Spleen (tissue), 13 donors: ENCODE measurements at places on chromosomes 4 and X. TPM values are rescaled to one million over a fixed set of nuclear protein-coding genes. Genes with fewer than 3 reads are reported as not detected.
A peak's percentile ranks its signal among the peaks of the same experiment; 100 is the strongest.

- DNase-seq, result peak; percentile 86
Measured at GRCh38 chr4:186104114-186104889, at the start of gene FAM149A. Gene FAM149A, plus strand, starts transcription at chr4:186104704.

Gene MXRA5
- 0.28 TPM for polyA plus RNA-seq

DNA sequence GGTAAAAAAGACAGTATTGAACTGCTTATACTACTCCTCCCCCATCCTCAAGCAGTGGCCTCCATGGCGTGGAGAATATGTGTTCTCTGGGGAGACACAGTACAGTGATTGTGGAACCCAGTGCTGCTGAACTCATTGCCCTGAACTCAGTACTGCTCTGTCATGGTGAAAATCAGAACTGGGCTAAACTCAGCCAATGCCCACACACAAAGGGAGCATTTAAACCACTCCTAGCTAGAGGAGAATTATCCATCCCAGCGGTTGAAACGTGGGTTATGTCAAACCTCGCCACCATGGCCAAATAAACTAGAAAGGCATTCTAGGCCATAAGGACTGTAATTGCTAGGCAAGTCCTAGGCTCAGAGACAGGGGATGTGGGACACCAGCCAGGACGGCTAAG lies 131.8 kb downstream of the SPOCK3 start:
- no peak for DNase-seq

Gene SLITRK4
- 0.15 TPM for polyA plus RNA-seq

DNA sequence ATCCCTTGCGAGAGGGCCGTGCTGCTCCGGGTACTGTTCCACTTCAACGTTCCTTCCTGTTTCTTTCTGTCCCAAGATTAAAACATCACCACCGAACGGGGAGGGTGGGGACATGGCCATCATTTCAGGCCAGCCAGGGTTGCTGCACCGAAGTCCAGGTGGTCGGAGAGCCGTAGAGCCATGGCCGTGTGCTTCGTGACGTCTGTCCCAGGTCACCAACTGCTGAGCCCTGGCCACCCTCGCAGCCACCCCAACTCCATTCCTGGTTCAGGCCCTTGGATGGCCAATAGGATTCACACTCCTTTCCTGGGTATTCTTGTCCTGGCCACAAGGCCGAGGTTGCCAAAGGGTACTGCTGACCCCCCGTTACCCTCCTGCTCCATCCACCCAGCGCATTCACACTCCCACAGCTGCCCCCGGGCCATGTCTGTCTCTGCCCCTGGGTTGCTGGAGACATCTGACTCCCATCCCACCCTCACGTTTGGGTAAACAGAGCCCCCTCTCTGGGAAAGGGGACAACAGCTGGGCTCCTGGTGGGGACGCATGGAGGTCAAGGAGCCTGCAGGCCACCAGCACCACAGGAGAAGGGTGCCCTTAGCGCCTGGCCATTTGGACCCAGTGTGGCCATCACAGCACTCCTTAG lies 103.2 kb downstream of the HMX1 start:
- peak; percentile 36 for DNase-seq

DNA sequence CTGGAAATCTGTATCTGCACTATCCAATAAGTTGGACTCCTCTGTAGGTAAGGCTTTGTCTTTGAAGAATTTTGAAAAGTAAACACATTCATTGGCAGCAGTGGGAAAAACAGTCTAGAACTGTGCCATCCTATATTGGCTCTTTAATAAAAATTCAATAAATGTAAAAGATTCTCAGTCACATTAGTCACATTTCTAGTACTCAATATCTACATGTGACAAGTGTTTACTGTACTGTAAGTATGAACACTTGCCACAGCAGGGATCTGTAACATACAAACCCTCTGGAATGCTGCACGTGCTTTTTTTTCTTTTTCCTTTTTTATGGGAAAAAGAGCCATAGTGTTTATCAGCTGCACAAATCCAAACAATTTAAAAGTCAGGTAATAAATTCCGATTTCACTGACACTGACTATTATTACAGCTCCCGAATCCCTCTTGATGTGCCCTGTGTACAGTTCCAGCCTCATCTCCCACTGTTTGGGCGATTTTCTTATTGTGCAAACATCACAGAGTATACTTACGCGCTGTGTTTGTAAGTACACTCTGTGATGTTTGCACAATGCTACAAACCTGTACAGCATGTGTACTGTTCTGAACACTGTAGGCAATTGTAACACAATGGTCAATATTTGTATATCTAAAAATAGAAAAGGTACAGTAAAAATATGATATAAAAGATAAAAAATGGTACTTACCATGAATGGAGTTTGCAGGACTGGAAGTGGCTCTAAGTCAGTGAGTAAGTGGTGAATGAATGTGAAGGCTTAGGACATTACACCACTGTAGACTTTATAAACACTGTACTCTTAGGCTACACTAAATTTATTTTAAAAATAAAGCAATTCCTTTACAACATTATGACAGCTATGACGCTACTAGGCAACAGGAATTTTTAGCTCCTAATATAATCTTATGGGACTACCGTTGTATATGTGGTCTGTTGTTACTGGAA lies 8.7 kb downstream of the PYURF start:
- no peak for DNase-seq

Gene MPC1L
- polyA plus RNA-seq, result not detected

DNA sequence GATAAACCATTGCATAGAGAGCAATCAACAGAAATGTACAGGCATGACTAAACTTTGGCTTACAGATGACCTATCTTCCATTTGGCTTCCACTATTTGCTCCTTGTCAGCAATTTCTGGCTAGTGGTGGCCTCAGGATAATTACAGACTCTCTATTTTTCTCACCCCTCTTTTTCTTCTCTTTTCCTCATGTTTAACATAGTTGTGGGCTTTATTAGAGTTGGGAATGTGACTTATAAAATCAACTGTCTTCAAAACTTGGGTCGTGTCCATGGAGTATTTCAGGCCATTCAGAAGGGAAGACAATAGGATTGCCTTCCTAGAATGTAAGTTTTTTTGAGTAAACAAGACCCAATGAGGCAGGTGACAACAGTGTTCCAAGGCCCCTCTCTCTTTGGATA lies 236.2 kb downstream of the FRAS1 start:
- no peak for DNase-seq

GRCh38 chr4:123840197-123840596 lies 443.6 kb downstream of the SPRY1 start:
- DNase-seq, result no peak

Gene SH2D1A
- 7.2 TPM for polyA plus RNA-seq

GRCh38 chr4:25621027-25621930 lies 34.4 kb upstream of the SLC34A2 start:
- DNase-seq, result peak; percentile 13

- no peak for DNase-seq
Measured at GRCh38 chr4:181756451-181757095, 486.6 kb upstream of the TENM3 start.

Gene MAD2L1
- polyA plus RNA-seq, result 11.6 TPM

DNA sequence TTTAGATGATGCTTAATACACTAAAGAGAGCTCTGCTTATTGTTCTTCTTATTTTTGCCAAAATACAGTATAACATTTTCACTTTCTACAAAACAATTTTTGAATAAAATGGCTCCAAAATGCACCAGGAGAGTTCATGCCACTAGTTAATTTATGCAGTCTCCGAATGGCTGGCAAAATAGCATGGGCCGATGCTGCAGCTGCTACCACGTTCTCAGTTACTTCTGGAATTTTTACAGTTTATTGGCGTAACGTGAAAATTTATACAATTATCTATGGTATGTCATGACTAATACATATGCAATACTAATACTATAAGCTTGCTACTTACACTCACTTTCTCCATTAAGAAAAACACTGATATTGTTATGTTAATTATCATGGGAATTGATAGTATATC lies 16.5 kb downstream of the KLHL13 start:
- DNase-seq, result no peak

Gene GUF1
- 11.9 TPM for polyA plus RNA-seq

GRCh38 chr4:56183344-56183959 lies 203.8 kb downstream of the AASDH start:
- no peak for DNase-seq

DNA sequence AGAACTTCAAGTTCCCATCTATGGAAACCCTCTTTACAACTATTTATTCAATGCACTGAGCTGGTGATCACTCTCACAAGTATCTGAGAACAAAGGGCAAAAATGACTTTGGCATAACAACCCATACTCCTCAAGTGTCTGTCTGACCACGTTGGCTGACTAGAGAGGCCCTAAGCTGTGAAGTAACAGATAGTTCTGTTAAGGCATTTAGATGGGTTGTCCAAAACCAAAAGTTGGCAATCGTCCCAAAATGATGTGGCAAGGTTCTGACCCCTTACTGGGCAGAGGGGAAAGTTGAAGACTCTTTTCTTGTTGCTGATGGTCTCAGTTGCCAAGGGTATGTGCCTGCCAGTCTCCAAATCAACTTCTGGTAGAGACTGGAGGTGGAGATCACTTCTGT lies 524.8 kb downstream of the PPARGC1A start:
- no peak for DNase-seq

GRCh38 chr4:3406021-3406420 lies 35.7 kb upstream of the HGFAC start:
- DNase-seq, result peak; percentile 73

DNA sequence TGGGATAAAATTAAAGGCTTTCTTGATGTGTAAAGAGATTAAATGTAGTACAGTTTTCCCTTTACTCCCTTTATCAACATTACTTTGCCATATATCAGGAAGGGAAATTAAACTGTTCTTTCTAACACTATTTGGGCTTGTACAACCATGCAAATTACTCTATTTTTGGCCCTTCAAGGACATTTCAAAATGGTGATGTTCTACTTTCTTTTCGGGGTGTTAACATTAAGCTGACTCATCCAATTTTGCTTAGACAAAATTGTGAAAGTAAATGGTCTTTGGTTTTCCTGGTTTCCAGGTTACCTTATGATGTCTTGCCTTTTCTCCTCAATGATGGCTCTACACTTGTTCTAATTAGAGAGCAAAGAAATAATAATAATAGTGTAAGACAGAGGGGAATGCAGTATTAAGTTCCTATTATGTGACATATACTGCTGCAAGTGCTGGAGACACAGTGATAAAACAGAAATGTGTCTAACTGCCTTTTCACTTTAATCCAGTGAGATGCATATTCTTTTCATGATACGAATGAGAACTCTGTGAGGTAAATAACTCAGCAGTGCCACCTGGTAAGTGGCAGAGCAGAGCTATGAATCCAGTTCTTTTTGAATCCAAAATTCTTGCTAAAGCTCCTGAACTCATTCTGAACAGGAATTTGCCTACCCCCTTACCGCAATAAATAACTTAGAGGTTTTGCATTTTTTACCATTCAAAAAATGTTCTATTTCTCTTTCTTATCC lies 35.7 kb upstream of the PDE5A start:
- no peak for DNase-seq

Gene LRP2BP
- 0.48 TPM for polyA plus RNA-seq

- no peak for DNase-seq
Measured at GRCh38 chrX:102930990-102931756, 5.9 kb upstream of the RAB40AL start.

GRCh38 chr4:84579403-84579776 lies 3.5 kb upstream of the CDS1 start:
- DNase-seq, result no peak

DNA sequence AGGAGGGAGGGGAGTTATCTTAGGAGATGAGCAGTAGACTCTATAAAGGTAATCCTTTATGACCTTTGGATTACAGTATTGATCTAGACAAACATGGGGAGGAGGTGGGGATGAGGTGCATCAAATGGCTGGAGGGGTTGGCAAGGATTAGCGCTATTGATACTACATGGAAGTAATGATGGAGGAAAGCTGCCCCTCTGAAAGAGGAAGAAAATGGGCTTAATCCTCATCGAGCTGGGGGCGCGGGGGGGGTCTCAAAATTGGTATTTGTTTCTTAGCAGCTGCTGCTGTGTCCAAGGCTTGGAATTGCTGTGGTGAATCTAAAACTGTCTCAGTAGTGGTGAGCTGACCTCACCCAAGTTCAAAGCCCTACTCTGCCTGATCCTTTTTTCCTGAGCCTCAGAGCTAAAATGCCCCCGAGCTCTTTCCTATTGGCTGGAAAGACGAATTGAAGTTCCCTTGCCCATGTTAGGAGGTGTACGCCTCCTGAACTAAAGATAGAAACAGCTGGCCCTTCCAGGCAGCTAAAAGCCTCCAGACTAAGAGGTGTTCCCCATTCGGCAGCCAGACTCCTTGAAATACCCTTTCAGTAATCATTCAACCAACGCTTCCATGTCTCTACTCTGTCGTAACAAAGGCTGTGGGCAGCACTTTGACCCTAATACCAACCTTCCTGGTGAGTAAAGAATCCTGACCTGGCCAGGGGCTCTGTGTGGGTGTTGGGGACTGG lies at the start of gene ITGB1BP2:
Gene ITGB1BP2, plus strand, starts transcription at position 556 of the 730 bp plus-strand sequence. Its CDS starts 57 bp downstream, at position 613.
- DNase-seq, result no peak

DNA sequence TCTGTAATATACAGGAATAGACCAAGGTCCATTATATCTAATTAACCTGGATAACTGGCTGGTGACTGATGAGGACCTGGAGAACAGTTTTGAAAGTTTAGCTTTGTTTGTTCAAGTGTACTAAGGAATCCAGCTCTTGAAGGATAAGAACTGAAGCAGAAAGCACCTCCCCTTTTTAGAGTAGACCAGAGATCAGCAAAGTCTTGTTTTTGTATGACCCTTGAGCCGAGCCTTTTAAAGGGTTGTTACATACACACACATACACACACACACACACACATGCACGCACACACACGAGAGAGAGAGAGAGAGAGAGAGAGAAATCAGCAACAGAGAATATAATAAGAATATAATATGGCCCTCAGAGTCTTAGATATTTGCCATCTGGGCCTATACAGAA lies 13.0 kb downstream of the MOSPD2 start:
- DNase-seq, result no peak

Gene ARSJ
- 0.12 TPM for polyA plus RNA-seq

Gene CD38
- 5.8 TPM for polyA plus RNA-seq

- no peak for DNase-seq
Measured at GRCh38 chr4:74267998-74268606, 40.2 kb upstream of the EPGN start.

DNA sequence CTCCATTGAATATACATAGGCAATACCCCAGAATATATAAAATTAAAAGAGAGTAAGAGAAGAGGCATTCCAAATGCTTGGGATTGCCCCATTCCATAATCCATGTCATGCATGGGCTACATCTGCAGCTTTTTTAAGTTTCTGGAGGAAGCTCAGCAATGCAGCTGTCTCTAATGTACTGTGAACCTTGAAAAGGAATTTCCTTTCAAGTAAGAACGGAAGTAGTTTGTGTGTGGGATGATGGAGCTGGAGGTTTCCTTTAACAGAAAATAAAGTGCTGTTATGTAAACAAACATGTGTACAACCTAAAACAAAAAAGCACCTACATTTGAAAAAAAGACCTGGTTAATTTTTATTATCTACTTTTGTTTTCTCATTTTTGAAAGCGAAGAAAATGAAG lies 303.5 kb downstream of the BMPR1B start:
- DNase-seq, result no peak

GRCh38 chr4:55018978-55019377 lies 106.4 kb downstream of the KDR start:
- no peak for DNase-seq

DNA sequence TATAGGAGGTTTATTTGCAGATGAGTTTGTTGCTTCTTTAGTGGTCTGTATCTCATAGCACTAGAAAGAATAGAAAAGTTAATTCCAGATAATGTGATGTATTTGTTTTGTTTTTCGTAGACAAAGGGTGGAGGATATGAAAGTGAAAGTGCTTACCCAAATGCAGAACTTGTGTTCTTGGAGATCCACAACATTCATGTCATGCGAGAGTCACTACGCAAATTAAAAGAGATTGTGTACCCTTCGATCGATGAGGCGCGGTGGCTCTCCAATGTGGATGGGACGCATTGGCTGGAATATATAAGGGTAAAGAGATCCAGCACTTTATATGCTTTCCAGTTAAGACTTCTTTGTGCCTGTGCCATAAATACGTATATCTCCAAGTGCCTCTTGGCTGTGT lies 43.3 kb downstream of the MTMR1 start:
- no peak for DNase-seq

Gene MTMR1
- polyA plus RNA-seq, result 18.0 TPM

GRCh38 chr4:82050796-82051195 lies 323.0 kb downstream of the HNRNPD start:
- no peak for DNase-seq
